ENCODE measurements at places on chromosomes 12 and 14. TPM values are rescaled to one million over a fixed set of nuclear protein-coding genes. Genes with fewer than 3 reads are reported as not detected.

DNA sequence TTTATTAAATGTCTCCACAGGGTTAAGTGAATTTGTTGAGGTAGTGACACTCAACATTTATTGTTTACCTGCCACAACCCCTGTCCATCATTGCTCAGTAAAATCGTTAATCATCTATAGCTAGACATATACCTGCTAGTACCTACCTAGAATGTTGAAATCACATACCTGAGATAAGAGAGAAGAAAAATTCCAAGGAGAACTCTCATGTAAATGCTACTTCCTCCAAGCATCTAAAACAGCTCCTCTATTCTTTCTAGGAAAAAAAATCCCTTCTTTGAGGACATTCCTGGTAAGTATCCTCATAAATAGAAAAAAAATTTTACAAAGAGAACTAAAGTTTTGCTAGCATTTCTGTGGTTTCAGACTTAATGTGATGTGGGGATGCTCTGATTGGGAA is 325.1 kb downstream of the DAD1 start:
- no peak for DNase-seq

DNA sequence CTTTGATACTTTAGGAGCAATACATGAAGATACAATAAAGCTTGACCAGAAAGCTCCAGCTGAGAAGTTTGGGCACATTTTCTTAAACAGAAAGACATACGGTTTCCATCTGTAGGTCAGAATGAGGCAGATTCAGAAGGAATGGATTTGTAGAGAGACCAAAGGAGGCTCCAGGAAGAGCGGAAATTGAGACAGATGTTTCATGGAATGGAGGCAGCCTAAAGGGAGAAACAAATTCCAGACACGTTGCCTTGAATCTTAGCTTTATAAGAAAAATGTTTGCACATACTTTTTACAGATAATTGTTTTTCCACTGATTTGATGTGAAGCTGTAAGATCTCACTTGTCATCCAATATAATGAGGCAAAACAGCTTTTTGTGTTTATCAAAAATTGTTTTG is 24.8 kb downstream of the EPYC start:
- no peak for DNase-seq

DNA sequence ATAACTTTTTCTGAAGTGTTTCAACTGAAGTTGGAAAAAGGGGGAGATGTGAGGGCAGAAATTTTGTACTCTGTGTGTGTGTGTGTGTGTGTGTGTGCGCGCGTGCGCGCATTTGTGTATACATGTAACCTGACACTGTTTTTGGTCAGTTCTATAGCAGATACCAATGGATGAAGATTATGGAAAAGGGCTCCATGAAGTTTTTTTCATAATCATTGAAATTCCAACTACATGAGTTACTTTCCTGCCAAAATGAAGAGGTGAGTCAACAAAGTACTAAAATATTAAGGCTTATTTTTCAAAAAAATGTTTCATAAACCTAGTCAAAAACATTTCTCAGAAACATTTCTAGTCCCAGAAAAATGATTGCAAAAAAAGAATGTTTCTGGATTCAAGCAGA is 25.7 kb upstream of the CERS5 start:
- DNase-seq: peak; percentile 78

DNA sequence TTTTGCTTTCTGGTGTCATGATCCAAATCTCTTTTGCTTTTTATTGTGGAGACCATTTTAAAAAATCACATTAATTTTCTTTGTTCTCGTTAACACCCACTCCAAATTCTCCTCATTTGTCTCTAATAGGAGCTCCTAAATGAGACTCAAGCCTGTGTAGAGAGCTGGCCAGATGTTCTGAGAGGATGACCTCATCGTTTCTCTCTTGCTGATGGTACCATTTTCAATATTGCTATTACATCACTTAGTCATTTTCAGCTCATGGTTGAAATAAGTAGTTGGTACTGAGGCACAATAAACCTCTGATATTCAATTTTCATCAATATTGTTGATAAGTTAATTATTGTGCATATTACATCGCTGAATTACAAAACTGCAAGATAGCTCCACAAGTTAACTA is 31.5 kb downstream of the SPTB start:
- DNase-seq: no peak

- no peak for DNase-seq
These were observed 228.4 kb upstream of the NPAS3 start for GRCh38 chr14:32710231-32710671.

GRCh38 chr12:19234981-19235871 is 105.7 kb downstream of the PLEKHA5 start:
- peak; percentile 31 for DNase-seq

- DNase-seq: no peak
These were observed 232.6 kb downstream of the EFCAB11 start for GRCh38 chr14:89721956-89722355.

GRCh38 chr12:114220311-114220710 is 185.6 kb downstream of the TBX5 start:
- DNase-seq: no peak

DNA sequence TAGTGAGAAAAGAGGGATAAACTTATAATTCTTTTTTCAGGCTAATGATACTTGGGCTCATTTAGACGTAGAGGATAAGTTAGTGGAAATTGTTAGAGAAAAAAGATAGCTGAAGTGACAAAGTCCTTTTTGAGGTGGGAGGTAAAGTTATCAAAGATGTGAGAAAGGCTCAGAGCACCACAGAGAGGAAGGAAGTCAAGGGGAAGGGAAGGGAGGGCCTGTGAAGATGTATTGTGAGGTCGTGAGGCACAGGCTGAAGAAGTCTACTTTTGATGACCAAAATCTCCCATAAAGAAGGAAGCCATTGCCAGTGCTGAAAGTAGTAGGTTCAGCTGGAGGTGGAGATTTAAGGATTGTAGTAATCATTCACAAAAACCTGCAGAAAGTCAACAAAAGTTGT is 19.4 kb upstream of the PTGDR start:
- no peak for DNase-seq

DNA sequence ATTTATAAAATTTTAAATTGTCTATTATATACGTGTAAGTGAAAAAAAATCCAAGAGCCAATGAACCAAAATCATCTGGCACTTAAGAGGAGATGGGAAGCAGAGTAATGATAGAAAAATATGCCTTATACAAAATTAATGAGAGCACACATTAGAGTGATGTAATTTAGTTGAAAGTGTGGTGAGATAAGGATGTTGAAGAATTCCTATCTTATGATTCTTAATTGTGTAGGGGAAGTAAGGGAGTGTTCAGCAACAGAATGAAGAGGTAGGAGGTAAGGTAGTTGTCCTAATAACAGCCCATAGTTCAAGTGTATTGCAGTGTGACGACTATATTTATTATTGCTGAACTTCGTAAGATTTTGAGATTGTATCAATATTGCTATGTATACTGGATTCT is 843.4 kb upstream of the FLRT2 start:
- no peak for DNase-seq

GRCh38 chr12:54588110-54588889 is at the start of gene PPP1R1A:
Gene PPP1R1A (minus strand): TSS chr12:54588659. CDS start chr12:54588488, 171 bp downstream.
- no peak for DNase-seq

DNA sequence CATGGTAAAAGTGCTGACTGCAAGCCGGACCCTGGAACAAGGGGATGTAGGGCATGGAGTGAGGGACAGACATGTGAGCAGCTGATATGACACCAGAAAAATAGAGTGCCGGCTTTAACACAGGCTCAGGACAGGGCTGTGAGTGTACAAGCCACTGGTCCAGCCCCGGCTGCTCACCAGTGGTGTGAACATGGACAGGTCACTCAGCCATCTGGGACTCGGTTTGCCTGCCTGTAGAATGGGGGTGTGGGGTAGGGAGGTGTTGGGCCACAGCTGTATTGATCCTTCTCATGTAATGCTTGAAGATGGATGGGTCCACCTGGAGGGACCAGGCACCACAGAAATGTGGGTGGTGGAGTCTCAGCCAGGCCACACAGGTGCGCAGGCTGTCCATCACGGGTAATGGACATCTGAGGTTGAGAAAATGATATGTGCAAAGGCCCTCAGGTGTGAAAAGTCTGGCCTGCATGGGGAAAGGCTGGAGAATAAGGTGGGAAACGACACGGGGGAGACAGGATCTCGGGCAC is 10.6 kb upstream of the KRT74 start:
- DNase-seq: no peak

DNA sequence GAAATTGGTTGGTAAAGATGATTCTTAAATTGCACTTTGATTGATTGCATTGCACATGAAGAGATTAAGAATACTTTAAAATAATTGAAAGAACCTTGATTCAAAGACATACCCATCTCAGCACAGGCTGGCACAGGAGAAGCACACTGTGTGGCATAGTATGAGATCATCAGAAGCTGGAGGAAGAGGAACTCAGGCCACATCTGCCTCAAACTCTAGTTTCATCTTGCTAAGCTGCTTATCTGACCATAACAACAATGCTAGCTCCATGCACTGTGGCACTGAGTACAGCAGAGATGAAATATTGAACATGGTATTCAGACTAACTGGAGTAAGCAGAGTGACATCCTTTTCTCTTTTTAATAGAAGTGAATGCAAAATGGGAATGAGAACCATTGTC is 99.1 kb downstream of the TBC1D30 start:
- DNase-seq: no peak

DNA sequence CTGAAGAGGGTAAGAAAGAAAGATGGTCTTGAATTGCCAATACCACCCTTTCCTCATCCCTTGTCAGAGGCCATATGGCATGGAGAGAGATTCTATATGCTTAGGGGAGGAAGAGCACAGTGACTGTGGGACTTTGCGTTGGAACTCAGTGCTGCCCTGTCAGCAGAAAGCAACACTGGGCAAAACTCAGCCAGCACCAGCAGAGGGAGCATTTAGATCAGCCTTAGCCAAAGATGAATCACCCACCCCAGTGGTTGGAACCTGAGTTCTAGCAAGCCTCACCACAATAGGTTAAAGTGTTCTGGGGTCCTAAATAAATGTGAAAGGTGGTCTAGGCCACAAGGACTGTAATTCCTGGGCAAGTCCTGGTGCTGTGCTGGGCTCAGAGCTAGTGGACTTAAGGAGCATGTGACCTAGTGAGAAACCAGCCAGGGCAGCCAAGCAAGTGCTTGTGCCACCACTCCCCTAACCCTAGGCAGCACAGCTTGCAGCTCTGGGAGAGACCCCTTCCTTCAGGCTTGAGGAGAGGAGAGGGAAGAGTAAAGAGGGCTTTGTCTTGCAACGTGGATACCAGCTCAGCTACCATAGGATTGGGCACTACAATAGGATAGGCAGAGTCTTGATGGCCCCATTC is 11.4 kb upstream of the BCAT1 start:
- DNase-seq: peak; percentile 66

DNA sequence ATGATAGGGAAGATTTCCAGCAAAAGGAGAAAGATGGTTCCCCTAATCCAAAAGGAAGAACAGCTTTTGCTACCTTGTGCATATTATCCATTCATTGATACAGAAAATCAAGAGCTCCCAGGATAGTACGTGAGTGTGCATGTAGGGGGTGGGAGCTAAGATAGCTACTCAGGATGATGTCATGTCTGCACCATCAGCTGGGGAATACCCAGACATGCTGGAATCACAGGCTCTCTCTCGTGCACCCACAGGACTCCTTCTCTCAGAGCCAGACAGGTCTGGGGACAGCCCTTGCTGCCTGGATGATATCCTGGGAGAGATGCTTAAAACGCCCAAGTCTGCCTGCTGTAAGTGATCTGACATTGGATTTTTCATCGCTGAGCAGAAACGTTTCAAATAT is 38.9 kb downstream of the FOXN3 start:
- DNase-seq: no peak

- no peak for DNase-seq
These were observed 12.6 kb downstream of the SLC25A29 start for GRCh38 chr14:100293497-100294212.

DNA sequence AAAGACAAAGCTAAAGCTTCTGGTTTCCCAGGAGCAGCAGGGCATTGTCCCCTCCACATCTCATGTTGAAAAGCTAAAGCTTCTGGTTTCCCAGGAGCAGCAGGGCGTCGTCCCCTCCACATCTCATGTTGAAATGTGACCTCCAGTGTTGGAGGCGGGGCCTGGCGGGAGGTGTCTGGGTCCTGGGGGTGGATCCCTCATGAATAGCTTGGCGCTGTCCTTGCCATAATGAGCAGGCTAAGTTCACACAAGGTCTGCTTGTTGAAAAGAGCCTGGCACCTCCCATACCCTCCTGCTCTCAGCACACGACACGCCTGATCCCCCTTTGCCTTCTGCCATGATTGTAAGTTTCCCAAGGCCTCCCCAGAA is 123.7 kb downstream of the PIWIL1 start:
- no peak for DNase-seq

GRCh38 chr12:30548203-30548602 is 147.5 kb downstream of the IPO8 start:
- DNase-seq: no peak

- no peak for DNase-seq
These were observed 71.2 kb upstream of the HOXC13 start for GRCh38 chr12:53867216-53868012.

GRCh38 chr12:69684466-69684865 is 14.6 kb downstream of the BEST3 start:
- no peak for DNase-seq

- DNase-seq: no peak
These were observed 29.9 kb downstream of the TSPAN9 start for GRCh38 chr12:3107071-3107583.

- no peak for DNase-seq
These were observed 10.6 kb downstream of the SERPINA3 start for GRCh38 chr14:94622653-94623421.

DNA sequence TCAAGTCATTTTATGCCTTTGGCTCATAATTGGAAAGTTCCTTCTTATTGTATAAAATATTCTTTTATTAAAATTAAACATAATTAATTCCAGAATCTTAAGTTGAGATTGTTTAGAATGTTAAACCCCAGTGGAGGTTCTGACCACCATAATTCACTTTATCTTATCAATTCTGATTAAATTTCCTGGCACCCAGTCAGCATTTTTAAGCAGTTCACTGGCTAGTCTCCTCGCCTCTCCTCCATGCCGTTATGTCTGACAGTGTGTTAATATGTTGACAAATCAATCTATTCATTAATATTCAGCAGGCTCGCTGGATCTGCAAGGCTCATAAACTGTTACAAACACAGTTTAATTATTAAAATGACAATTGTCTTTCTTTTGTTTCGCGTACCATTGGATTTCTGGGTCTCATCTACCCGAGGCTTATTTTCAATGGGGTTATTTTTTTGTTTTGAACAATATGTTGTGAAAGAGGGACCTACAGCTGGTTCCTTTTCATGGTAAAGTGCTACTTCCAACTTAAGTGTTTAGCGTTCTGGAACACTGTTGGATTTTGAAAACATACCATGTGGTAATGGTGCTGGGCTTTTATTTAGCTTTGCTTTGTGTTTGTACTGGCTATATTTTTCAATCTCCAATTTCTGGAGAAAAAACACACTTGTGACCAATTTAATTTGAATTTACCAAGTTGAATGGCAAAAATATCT is 339.7 kb downstream of the PRKD1 start:
- no peak for DNase-seq

The XPOT gene
- 88.9 TPM for total RNA-seq

The OTUB2 gene
- total RNA-seq: 1.1 TPM

The MYF6 gene
- not detected for total RNA-seq

The PLCZ1 gene
- total RNA-seq: not detected

The KLRC4 gene
- total RNA-seq: not detected

The TDRD9 gene
- total RNA-seq: 0.83 TPM

The OR6C2 gene
- not detected for total RNA-seq

The PTPN6 gene
- total RNA-seq: 1.8 TPM

The P2RX2 gene
- total RNA-seq: not detected

The GNG2 gene
- total RNA-seq: not detected

The RHEBL1 gene
- 2.6 TPM for total RNA-seq

The KRT81 gene
- total RNA-seq: not detected
